Osteocyte (in vitro differentiated cells): ENCODE measurements at places on chromosomes 6 and 20. TPM values are rescaled to one million over a fixed set of nuclear protein-coding genes. Genes with fewer than 3 reads are reported as not detected.

DNA sequence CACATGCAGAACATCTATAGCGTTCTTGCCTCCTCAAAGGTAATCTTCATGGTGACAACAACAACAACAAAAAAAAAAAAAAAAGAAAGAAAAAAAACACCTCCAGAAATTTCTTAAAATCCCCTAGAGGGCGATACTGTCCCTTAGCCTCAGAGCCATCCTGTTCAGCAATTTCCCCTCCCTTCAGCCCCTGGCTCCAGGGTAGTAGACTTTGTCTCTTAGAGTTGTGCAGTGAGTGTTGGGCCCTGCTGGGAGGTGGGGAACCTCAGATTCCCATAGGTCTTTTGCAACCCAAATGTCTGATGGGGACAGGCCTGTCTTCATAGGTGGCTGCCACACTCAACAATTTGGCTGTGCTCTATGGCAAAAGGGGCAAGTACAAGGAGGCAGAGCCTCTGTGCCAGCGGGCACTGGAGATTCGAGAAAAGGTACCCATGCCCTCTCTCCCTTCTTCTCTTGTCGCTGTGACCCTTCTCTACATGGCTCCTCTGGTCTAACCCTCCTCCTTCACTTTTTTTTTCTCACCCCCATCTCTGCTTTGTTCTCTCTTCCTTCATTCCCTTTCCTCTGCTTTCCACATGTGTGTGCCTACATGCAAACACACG lies 6.0 kb upstream of the PTK7 start:
- H3K36me3 ChIP-seq: peaks cover 32% of the 10 kb centered on the region
- no peak overlapping the region for H3K4me3 ChIP-seq
- no peak overlapping the region for H3K27ac ChIP-seq
- no peaks in the 10 kb centered on the region for H3K27me3 ChIP-seq
- no peak for DNase-seq

DNA sequence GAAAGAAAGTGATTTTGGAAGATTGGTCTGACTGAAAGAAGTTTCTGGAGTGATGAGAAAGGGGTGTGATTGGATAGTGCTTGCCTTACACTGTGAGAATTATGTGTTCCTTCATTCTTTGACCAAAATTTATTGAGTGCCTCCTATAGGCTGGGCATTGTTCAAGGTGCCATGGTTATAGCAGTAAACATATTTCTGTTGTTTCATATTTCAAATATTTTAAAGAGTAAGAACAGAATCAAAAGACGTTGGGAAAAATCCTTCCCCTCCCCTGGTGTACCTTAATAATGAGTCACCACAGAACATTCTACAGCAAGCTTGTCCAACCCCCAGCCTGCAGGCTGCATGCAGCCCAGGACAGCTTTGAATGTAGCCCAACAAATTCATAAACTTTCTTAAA lies 78.6 kb downstream of the GCLC start:
- DNase-seq: no peak
- no peak overlapping the region for H3K4me3 ChIP-seq
- H3K27ac ChIP-seq: no peak overlapping the region
- peaks cover 7% of the 10 kb centered on the region for H3K4me1 ChIP-seq

DNA sequence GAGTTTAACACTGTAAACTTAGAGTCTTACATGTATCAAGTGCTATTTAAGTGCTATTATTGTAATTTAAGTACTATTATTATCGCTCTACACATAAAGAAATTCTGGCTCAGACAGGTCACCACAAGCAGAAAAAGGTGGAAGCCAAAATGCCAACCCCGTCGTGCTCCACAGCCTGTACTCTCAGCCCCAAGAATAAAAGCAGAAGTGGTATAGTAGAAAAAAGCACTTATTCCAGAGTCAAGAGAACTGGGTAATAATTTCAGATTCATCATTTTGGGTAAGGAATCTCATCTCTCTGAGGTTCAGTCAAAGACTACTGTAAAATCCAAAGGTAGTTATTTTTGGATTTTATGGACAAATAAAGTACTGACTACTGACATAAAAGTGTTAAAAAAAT lies 943 bp downstream of the ZUP1 start:
- peaks cover 37% of the 10 kb centered on the region for H3K4me1 ChIP-seq
- no peaks in the 10 kb centered on the region for H3K36me3 ChIP-seq
- peak overlapping the region; percentile 98 for H3K27ac ChIP-seq

C6orf47 gene
- total RNA-seq: 21.5 and 23.0 TPM in 2 replicates
